ENCODE measurements at places on chromosomes 5 and 9.

GRCh38 chr9:129854588-129855110 is 19.4 kb downstream of the USP20 start:
- no peak for DNase-seq

DNA sequence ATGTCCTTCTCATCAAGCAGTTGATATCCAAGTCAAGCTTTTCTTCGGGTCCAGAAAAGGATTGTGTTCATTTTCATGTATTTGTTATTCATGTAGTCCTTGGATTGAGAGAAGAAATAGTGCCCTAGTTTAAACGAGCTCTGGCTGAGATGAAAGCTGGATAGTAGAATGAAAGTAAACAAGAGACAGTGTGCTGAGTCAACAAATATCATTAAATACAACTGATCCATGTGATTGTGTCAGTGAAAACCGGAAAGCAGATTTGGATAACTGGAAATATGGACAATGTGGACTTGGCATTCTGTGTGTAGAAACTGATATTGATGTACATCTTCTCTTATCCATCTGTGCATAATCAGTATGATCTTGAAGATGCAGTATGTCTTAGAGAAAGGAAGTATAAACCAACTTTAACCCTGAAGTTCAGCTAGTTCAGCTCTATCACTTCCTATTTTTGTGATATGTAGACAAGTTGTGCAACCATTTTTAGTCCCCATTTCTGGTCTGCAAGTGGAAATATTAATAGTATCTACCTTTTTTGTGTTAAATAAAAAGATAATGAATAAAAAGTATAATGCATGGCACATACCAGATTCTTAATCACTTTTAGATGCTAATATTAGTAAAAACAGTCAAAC is 4.4 kb downstream of the MUSK start:
- no peak for DNase-seq

- no peak for DNase-seq
Observed at GRCh38 chr5:118544887-118545449, 443.4 kb downstream of the DTWD2 start.

GRCh38 chr5:9885164-9885563 is 255.0 kb upstream of the TAS2R1 start:
- no peak for DNase-seq
